ENCODE measurements at places on chromosomes 12 and 14. TPM values are rescaled to one million over a fixed set of nuclear protein-coding genes. Genes with fewer than 3 reads are reported as not detected.

DNA sequence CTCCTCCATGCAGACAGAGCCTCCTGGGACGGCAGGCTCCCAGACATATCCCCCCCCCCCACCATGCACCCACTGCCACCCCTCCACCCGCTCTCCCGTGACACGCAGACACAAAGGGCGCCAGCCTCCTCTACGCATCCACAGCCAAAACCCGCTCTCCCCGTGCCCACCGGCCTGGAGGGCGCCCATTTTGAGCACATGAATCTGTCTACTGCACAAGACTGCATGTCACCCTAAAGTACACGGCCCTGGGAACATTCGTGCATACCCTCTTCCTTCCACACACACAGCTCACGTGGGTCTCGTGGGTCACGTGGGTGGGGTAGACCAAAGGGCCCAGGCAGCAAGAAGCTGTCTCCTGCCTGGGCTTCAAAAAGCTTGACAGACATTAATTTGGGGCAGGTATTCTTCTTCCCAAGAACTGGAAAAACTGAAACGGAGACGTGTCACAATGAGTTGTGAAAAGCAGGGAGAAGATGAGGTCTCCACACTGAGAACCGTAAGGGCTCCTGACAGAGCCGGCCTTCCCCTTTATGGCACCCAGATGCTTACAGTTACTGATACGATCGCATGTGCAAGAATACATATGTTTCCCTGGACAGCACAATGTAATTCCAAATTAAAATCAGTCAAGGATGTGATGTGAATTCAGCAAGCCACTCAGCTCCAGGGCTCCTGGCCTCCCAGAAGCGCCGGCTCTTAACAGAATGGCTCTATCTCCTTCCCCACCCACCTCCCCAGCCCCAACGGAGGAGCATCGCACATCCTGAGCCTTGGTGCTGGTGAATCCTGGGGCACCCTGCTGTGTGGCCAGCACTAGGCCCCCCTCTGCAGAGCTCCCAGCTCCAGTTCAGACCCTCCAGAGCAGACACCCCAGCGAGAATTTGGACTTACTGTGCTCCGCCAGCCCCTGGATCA, 1.9 kb downstream of the TGFB3 start:
- DNase-seq, result peak; percentile 48

DNA sequence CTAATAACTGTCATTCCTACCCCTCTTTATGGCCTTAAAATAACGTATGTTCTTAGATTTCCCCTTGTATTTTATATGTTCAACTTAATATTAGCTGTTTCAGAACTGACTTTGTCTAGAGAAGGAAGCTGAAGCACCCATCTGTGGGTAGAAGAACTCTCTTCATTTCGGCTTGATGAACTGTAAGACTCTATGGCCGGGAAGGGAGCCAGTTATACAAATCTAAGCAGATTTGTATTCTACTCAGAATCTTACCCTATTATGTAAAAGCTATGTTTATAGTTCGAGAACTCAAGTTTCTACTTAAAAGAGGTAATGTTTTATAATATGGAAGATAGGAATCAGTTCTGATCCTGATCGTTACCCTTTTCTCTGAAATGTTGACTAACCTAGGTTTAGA, 390.9 kb upstream of the PRICKLE1 start:
- no peak for DNase-seq

KRT6B gene
- total RNA-seq, result not detected

DEPDC4 gene
- 2.9 TPM for total RNA-seq

- DNase-seq, result no peak
These were observed 219.0 kb downstream of the NTF3 start for GRCh38 chr12:5650829-5651461.

GLS2 gene
- total RNA-seq, result 2.2 TPM
